Posterior cingulate gyrus (tissue), 11 donors: ENCODE measurements at places on chromosomes 13 and 19.

GRCh38 chr19:30044273-30045248 is 102.5 kb downstream of the URI1 start:
- DNase-seq, result no peak

- no peak for DNase-seq
Observed at GRCh38 chr19:29971002-29971401, 29.0 kb downstream of the URI1 start.

DNA sequence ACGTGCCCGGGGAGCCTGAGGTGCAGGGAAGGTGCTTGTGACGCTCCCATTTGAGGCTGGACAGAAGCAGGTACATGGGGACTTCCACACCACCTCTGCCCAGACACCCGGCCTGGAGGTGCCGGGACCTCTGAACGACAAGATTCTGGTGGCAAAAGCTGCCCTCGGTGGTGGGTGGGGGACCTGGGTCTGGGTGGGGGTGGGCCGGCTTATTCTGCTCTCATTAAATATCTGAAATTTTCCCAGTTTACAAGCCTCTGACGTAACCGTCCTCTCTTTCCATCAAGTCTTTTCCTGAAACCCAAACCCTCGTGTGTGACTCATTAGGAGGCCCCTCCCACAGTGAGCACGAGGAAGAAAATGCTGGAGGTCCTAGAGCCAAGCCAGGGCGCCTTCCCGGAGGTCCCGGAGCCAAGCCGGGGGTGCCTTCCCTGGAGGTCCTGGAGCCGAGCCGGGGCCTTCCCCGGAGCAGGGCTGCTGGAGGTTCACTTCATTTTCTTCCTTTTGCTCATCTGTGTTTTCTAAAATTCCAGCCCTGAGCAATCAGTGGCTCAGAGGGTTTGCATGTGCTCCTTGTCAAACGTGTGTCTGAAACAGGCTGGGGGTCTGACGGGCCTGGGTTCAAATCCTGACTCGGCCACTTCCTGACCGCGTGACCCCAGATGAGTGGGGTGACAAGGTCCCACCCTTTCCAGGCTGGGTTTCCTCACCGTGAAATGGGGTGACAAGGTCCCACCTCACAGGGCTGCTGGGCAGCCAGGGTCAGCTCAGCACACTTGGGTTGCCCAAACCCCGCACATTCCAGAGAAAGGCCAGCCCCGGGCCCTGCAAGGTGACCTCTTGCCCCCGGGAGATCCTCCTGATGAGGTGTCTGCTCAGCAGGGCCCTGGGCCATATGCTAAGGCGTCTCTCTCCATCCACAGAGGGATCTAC is 10.0 kb downstream of the CFD start:
- no peak for DNase-seq

DNA sequence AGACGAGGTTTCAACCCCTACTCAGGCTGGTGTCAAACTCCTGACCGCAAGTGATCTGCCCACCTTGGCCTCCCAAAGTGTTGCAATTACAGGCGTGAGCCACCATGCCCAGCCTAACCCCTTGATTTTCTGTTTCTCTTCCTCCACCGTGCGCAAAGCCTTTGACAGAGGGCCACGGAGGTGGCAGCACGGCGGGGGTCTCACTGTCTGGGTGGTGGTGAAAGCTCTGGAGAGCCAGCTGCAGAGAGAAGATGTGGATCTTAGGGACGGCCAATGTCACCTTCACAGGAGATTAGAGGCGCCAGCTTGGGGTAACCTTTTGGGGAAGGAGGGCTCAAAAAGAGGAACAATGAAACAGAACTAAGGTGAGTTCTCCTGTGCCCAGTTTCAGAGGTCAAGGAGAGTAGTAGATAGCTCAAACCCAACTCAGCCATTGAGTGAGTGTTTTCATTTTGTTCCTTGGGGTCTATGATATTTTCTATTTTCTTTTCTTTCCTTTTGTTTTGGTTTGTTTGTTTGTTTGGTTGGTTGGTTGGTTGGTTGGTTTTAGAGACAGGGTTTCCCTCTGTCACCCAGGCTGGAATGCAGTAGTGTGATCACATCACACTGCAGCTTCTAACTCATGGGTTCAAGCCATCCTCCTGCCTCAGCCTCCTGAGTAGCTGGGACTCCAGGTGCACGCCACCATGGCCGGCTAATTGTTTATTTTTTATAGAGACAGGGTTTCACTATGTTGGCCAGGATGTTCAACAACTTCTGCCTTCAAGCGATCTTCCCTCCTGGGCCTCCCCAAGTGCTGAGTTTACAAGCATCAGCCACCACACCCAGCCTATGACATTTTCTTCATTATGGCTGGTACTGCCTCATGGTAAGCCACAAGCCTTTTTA is 37.7 kb downstream of the GPR42 start:
- DNase-seq, result no peak

- no peak for DNase-seq
Observed at GRCh38 chr19:38695832-38696728, 48.2 kb downstream of the CAPN12 start.

GRCh38 chr19:371501-372168 is 27.0 kb upstream of the MIER2 start:
- DNase-seq, result peak; percentile 74

DNA sequence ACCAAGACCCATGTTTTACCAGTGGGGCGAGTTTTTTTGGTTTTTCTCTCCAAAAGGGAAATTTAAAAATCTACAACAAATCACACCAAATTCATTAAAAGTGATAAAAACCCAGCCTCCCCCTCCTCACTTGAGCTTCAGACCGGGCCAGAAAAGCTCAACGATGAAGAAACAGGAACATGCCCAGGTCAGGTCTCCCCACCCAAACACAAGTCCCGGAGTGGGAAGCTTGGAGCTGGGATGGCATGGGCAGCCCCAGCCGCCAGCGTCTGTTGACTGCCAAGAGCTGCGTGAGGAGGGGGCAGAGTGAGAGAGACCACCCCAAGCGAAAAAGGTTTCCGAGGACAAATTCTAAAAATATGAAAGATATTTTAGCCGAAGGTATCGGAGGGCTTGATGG is 3.7 kb downstream of the RNU6-9 start:
- DNase-seq, result no peak

GRCh38 chr19:54160182-54160811 is 776 bp upstream of the LENG1 start:
- no peak for DNase-seq

- no peak for DNase-seq
Observed at GRCh38 chr19:45995715-45996385, 583 bp downstream of the CCDC61 start.

- no peak for DNase-seq
Observed at GRCh38 chr19:36041831-36042230, 9.2 kb upstream of the CLIP3 start.

DNA sequence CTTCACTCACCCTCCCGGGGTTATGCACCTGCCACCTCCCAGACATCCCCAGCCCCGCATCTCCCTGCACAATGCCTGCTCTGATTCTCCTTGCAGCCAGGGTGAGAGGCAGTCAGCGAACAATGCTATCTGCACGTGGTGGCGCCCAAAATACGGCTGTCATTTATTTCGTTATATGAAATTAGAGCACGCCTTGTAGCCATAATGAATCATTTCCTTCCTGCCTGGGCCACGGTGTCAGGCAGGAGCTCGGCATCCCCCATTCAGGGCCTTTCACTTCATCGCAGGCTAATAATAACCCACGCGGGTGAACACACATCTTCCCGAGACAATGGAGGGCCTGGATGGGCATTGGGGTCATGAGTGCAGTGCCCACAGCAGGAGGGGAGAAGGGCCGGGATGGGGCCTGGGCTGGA is 143.8 kb upstream of the ZNF507 start:
- no peak for DNase-seq

DNA sequence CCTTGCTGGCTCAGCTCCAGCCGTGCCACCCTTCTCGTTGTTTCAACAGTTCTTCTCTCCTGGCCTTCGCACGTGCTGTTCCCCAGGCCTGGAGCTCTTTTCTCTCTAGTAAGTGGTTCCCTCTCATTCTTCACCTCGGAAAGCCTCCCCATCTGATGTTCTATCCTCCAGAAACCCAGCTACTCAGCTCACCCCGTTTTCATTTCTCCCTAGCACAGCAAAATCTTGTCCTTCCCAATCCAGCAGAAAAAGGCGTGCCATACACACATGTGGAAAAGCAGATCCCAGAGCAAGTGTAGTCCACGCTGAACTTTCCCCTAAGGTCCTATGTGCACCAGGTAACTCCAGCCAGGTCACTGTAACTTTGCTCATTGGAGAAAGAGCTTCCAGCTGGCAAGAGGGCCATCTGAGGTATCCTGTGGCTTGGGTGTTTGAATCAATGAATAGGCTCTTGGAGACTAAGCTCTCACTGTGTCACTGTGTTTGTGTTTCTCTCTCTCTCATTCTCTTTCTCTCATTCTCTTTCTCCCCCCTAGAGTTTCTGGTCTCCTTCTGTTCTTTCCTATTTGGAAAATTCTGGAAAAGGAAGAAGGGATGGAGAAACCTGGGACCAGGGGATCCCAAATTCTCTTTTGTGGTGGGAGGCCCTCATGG is 49.0 kb downstream of the COLGALT1 start:
- no peak for DNase-seq

DNA sequence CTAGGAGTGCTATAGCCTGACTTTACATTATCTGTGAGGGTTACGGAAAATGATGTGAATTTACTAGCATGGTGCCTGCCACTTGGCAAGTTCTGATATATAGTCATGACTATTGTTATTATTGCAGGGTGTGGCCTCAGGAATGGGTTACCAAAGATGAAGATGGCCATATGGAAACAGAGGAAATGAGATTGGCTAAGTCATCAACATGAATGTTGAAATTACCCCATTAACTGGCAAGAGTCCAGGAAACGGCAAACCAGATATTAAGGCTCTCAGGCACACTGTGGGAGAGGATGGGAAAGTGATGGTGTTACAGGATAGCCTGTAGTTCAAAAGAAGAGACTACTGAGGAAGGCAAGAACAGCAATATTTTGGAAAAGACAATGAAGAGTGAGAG is 183.3 kb downstream of the KCNRG start:
- no peak for DNase-seq

DNA sequence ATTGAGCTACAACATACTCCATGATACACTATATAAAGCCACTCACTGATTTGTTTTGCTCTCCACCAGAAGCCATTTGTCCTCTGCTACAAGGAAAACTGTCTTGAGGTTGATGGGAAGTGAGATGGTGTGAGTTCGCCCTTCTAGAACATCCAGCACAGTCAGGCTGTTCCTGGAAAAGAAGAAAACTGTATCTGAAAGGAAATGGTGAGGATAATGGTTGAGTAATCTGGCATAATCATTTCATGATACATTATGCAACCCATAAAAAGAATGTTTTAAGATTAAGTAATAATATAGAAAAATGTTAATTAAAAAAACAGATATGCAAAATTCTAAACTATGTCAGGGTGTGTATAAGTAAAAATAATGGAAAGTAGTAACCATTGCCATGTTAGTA is 233.9 kb downstream of the RGCC start:
- DNase-seq, result no peak

GRCh38 chr13:53005626-53006025 is 23.0 kb upstream of the OLFM4 start:
- no peak for DNase-seq

DNA sequence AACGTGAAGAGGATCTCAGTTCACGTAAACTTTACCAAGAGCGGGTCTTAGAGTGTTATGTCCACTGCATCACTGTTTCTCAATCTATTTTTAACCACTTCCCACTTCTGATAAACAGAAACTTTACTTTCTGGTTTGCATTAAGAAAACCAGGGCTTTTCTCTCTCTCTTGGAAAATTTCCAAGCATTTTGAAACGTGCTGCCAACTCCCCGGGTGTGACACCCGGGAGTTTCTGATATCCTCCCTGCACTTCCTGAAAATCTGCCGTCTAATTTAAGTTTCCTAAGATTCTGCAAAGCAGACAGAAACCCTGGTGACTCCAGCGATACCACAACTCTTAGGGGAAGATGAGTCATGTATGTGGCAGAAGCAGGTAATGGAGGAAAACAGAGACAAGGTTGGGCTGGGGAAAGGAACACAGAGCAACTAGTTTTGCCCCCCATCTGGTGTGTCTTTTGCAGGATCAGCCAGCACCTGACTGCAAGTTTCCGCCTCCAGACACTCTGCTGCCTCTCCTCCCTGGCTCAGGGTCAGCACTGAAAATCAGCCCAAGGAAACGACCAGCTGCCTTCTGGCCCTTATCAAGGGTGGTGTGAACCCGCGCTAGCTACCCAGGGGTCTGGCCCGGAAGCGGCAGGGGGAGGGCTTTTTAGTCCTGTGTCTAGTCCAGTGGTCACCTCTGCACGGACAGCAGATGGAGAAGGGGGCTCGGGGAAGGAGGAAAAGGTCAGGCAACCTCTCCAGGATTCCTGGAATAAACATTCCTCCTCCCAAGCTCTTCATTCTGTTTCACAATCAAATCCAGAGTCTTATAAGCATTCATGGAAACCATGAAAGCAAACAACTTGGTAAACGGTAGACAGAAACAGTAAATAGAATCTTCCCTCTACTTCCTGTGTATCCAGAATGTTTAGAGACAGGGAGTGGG is 11.3 kb upstream of the FFAR2 start:
- DNase-seq, result no peak

- no peak for DNase-seq
Observed at GRCh38 chr13:44703371-44703770, 127.2 kb upstream of the TSC22D1 start.

DNA sequence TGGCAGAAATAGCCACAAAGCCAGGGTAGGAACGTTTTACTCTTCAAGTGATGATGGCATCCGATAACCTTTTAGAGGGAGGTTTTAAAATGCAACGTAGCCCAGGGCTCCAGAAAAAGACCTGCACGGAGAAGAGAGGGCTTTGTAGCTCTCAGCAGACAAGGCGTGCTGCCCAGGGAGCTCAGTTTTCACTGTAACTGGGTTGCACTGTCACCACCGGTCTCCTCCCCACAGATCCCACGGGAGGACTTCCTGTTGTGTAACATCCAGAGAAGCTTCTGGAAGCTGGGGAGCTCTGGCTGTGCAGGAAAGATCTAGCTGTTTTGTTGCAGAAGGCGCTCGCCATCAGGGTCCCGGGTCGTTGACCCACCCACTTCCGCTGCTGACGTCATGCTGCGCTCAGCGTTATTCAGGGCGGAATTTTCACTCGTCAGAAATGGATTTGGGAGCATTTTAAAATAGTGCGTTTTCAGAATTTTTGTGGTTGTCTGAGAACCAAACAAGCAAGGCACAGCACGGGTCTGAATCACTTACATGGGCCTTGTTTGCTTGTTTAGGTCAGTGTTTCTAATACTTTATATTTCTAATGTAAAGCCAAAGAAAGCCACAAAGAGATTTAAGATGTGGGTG is 50.8 kb downstream of the ATP11A start:
- peak; percentile 76 for DNase-seq

DNA sequence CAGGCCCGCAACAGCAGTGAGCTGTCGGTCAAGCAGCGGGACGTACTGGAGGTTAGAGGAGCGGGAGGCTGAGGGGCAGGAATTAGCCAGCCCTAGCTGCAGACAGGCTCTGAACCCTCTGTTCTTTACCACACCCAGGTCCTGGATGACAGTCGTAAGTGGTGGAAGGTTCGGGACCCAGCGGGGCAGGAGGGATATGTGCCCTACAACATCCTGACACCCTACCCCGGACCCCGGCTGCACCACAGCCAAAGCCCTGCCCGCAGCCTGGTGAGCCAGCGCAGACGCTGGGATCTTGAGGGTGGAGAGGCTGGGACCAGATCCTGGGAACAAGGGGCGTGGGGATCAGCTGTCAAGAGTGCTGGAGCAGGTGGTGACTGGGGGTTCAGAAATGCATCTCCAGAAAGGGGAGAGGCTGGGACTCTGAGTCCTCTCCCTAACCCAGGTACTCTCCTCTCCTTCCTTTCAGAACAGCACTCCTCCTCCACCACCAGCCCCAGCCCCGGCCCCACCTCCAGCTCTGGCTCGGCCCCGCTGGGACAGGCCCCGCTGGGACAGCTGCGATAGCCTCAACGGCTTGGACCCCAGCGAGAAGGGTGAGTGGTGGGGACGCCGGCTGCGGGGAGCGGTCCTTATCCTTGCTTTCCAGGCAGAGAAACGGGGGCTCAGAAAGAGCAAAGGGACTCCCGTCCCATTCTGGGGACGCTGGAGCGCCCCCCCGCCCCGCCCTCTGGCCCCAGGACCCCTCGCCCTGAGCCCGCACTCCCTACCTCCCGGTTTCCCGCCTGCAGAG is 10.4 kb downstream of the EPS8L1 start:
- no peak for DNase-seq
